ENCODE measurements at places on chromosomes 13 and 19. TPM values are rescaled to one million over a fixed set of nuclear protein-coding genes. Genes with fewer than 3 reads are reported as not detected.
A peak's percentile ranks its signal among the peaks of the same experiment; 100 is the strongest.

DNA sequence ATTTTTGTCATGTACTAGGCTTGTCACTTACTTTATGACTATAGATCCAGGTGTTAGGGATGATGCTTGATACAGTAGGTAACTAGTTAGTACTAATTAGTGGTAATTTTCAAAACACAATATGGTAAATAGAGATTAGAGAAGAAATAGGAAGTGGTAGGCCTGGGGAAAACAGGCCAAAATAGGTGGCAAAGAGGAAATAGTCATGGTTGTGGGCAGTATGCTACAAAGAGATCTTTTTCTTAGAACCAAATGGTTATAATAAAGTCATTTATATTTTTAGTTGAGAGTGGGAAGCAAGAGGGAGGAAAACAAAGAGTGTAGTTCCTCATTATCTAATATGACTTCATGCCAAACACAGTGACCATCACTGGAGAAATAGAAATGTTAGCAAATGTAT is 9.1 kb upstream of the VWA8 start:
- no peak for DNase-seq

- no peak for DNase-seq
These were observed 388.0 kb downstream of the LMO7 start for GRCh38 chr13:76024151-76024550.

GRCh38 chr13:23660249-23660648 is 90.0 kb downstream of the TNFRSF19 start:
- no peak for DNase-seq

- no peak for DNase-seq
These were observed 31.8 kb downstream of the ZNF787 start for GRCh38 chr19:56089344-56089743.

- no peak for DNase-seq
These were observed 174.2 kb downstream of the TEX29 start for GRCh38 chr13:111494641-111495040.

The OR7C1 gene
- total RNA-seq: not detected

The PTGER1 gene
- total RNA-seq: not detected

- DNase-seq: no peak
These were observed 4.1 kb downstream of the SWSAP1 start for GRCh38 chr19:11378319-11379189.

The IL17D gene
- total RNA-seq: 0.43 TPM

DNA sequence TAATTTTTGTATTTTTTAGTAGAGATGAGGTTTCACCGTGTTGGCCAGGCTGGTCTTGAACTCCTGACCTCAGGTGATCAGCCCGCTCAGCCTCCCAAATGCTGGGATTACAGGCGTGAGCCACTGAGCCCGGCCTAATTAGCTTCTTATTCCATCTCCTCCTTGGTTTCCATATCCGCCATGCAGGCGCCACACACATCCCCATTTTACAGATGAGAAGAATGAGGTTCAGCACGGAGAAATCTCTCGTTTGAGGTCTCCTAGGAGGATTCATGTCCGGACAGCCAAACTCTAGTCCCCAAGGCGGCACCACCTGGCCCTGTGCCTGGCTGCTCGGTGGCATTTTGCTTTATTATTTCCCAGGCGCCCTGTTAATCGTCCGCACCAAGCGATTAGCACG is 46.2 kb upstream of the PTPRS start:
- DNase-seq: no peak

- no peak for DNase-seq
These were observed 1.0 kb upstream of the RPS5 start for GRCh38 chr19:58385891-58386575.

- no peak for DNase-seq
These were observed 25.6 kb downstream of the NOSIP start for GRCh38 chr19:49554701-49555181.

- peak; percentile 3 for DNase-seq
These were observed 397.8 kb downstream of the SLITRK5 start for GRCh38 chr13:88068975-88069374.

DNA sequence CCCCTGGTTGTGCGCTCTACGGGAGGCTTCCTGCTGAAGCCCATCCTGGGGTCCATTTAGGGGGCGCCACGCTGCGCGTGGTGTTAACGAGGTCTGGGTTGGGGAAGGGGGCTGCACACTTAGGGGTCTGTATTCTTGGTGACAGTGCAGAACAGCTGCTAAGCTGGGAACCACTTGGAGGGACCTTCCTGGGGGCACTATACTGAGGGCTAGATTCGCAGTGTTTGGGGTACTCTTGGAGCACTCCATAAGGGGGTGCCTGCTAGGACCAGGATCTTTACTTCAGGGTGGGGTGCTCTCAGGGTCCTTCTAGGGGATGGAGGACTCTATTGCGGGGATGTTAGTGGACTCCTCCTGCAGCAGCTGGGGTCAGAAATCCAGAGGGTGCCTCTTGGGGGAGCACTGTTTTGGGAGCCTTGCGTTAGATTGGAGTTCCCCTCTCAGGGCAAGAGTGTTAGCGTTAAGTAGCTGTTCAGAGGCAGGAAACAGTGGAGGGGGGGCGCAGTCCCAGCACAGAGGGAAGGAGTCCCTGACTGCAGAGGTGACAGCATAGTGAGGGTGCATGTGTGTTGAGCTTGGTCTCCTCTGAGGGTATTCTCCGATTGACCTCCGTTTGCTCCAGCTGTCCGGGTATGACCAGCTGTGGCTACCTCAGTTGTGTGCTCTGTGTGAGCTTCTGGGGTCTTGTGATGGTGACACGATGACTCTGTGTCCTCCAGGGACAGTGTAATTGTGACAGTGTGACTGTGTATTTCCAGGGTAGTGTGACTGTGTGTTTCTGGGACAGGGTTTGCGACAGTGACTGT is 1.1 kb downstream of the PDE4A start:
- no peak for DNase-seq

The PTH2 gene
- total RNA-seq: not detected

GRCh38 chr13:90618133-90618532 is 729.4 kb upstream of the MIR17HG start:
- no peak for DNase-seq

The IZUMO2 gene
- not detected for total RNA-seq

DNA sequence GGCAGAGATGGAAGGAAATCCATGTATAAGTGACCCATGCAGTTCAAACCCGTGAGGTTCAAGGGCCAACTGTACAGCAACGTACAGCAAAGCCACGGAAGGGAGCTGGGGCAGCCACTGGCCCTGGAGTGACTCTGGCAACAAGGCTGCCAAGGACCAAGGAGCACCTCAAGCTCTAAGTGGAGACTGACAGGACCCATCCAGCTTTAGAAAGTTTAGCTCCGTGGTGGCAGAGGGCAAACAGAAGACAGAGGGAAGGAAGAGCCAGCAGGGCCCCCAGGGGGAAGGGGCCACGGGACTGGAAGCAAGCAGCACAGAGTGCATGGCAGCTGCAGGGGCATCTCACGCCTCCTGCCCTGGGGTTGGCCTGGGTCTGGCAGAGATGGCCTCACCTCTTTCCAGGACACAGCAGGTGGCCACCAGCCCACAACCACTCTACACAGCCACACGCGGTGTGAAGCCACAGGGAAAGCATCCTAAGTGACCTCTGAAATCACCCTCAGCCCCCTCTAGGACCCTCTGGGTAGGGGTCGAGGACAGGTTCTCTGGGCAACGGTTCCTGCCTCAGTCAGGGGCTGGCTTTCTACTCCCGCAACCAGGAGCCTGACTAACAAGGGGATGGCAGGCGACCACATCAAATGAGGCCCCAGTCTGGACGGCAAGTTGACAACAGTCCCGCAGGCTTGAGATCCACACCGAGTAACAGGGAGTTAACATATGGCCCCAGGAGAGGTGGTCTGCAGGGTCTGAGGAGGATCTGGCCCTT is 3.8 kb downstream of the MIER2 start:
- DNase-seq: no peak

GRCh38 chr19:48445256-48445605 is 552 bp upstream of the GRWD1 start:
- DNase-seq: peak; percentile 90

The PRSS57 gene
- not detected for total RNA-seq

DNA sequence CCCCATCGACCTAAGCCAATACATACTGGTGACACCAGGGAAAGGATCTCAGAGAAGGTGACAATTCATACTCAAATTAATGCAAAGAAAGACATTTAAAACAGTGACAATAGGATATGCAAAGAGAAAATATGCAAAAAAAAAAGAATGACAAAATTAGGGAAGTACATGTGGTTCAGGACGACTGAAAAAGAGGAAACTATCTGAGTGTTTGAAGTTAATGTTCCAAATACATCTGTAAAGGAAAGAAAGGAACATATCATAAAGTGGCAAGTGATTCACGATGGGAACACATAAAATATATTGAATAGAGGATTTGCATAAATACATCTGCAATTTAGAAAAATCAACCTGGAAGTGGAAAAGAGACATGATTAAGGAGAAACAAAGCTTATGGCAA is 441.4 kb downstream of the SLITRK5 start:
- no peak for DNase-seq

- no peak for DNase-seq
These were observed 13.0 kb downstream of the FAM124A start for GRCh38 chr13:51235186-51235585.

The EMP3 gene
- total RNA-seq: 150 TPM

GRCh38 chr19:16229322-16229641 is 31.6 kb downstream of the AP1M1 start:
- DNase-seq: no peak

DNA sequence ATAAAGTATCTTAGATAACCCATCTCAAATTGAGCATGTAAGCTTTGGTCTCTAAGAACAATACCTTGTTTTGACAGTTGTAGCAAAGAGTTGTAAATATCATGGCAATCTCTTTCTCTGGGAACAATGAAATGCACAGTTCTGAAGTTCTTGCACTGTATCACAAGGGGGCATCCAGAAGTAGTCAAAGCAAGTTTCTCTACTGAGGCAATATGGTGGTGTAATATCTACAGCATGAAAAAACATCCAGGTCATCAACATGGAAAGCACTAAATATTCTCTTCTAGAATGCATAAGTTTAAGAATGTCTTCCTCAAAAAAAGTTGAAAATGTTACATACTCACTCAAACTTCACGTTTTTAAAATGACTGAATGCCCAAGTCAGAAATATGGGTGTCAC is 19.6 kb downstream of the MTMR6 start:
- no peak for DNase-seq

DNA sequence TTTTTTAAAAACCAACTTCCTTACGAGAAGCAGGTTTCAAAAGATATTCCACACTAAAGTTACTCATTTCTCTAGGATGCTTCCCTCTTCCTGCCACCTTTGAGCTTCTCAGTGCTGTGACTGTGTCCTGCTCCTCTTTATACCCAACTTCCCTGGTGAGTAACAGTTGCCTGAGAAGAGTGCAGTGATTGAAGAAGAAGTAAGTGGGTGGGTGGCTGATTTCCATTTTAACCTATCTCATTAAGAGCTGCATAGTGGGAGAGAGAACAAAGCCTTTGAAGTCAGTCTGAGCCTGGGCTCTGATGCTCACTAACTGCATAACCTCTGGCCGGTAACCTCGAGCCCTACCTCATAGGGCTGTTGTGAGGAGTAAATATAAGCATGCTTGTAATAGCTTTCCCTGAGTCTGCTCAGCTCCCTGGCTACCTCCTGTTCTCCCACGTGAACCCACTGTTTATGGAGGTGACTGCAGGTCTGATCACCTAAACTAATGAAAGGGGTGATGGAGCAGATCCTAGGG is 977.3 kb downstream of the UQCRFS1 start:
- no peak for DNase-seq

DNA sequence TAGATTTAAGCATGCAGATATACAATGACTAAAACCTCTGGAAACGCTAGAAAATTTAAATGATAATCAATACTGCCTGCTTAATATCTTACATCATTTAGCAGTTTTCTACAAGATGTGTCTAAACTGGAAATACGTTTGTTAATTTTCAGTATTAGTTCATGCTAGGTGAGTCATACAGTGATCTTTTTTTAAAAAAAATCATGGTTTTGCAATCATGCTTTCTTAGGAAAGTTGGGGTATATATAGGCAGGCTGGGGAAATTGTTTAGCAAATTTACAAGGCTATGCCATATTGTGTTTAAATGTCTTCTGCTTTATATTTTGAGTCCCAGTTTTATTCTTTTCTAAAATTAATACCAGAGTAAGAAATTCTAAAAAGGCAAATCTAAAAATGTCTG is 245.4 kb upstream of the SPRY2 start:
- DNase-seq: no peak

- peak; percentile 75 for DNase-seq
These were observed at the start of gene ZNF580 for GRCh38 chr19:55640577-55641425. TSS of gene ZNF580 (plus strand) at chr19:55641002. CDS start at chr19:55642509, 1,507 bp downstream.

GRCh38 chr13:41361491-41361890 is 50.4 kb downstream of the NAA16 start:
- DNase-seq: no peak

DNA sequence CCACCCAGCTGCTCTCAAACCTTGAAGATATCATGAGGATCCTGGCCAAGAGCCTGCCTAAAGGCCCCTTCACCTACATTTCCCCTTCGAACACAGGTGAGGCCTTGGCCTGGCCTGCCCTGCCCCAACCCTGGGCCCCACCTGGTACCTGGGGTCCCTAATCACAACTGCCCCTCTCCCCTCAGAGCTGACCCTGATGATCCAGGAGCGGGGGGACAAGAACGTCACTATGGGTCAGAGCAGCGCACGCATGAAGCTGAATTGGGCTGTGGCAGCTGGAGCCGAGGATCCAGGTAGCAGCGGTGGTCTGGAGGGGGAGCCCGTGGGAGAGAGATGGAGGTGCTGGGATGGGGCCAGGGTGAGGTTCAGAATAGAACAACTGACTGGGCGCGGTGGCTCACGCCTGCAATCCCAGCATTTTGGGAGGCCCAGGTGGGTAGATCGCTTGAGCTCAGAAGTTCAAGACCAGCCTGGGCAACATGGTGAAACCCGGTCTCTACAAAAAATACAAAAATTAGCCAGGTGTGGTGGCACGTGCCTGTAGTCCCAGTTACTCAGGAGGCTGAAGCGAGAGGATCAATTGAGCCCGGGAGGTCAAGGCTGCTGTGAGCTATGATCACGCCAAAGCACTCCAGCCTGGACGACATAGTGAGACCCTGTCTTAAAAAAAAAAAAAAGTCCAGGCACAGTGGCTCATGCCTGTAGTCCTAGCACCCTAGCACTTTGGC is 17.5 kb downstream of the DDX39A start:
- no peak for DNase-seq

The ZNF723 gene
- total RNA-seq: 0.14 TPM

The MYBPC2 gene
- total RNA-seq: not detected
